ENCODE measurements at places on chromosomes 2 and 18.

- no peak for DNase-seq
These were observed 28.8 kb downstream of the PSD4 start for GRCh38 chr2:113202305-113203216.

- DNase-seq, result no peak
These were observed 184.2 kb downstream of the RND3 start for GRCh38 chr2:150303281-150303680.

GRCh38 chr2:38863061-38863695 lies 12.6 kb downstream of the DHX57 start:
- DNase-seq, result no peak

DNA sequence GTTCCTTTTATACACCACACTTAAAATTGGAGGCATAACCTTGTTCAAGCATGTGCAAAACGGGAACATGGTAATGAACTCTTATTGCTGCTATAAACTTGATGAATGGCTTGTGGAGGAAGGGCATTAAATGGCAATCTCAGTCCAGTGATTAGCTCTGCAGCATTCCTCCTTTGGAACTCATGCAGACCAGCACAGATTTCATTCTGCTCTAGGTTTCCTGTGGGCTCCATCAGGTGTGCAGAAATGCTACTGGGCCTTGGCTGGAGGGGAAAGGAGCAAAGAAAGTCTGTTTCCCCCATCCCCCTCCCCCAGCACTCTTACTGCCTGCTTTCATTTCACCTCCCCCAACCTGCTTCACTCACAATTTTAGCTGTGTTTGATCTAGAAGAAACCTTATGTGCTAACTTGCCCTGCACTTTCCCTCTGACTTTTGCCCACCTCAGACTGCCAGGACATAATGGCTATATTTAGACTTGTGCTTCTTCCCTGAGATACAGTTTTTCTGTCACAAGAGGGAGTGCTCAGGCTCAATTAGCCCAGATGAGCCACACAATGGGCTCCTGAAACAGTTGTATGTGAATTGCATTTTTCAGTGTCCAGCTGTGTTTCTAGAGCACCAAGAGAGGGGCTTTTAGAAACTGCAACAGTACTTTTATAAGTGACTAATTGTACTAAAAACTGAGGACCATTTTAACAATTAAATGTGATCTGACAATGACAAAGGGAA lies 109.8 kb downstream of the FSHR start:
- DNase-seq, result no peak

- no peak for DNase-seq
These were observed 2.3 kb upstream of the PLEK start for GRCh38 chr2:68362749-68363148.

- no peak for DNase-seq
These were observed 92.0 kb downstream of the HDAC4 start for GRCh38 chr2:239308661-239309397.

- DNase-seq, result no peak
These were observed 142.5 kb upstream of the CTAGE1 start for GRCh38 chr18:22560275-22560610.

Data from stimulated activated CD4-positive, alpha-beta T cell treated with anti-CD3 and anti-CD28 coated beads, Interleukin-15, amount 100 ng/mL, for 1 hour (primary cell).